Activated CD8-positive, alpha-beta memory T cell treated with anti-CD3 and anti-CD28 coated beads, Interleukin-2, amount 10 ng/mL, durations not matched to agents 7 days and 5 days (primary cell): ENCODE measurements at places on chromosomes 4 and X. TPM values are rescaled to one million over a fixed set of nuclear protein-coding genes. Genes with fewer than 3 reads are reported as not detected.
A peak's percentile ranks its signal among the peaks of the same experiment; 100 is the strongest.

TEX13C gene
- total RNA-seq = not detected

- peak; percentile 46 for DNase-seq
- H3K27me3 ChIP-seq = no peaks in the 10 kb centered on the region
- no peaks in the 10 kb centered on the region for H3K36me3 ChIP-seq
Measured at GRCh38 chrX:19725641-19726040, 161.8 kb downstream of the SH3KBP1 start.

DNA sequence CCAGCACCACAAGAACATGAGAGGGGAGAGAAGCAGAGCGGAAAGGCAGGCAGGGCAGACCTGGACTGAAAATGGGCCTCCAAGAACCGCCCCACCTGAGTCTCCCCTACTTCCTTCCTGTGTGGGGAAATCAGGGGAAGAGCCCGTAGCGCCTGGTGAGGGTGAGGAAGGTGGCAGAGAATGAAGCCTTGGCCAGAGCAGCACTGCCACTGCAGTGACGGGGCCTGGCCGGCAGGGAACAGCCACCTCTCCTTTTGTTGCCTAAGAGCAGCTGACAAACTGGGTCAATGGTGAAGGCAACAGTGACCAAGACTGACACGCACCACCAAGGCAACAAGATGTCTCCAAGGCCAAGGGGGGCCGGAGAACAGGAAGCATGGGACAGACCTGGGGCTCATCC, 58.4 kb upstream of the CBR4 start:
- DNase-seq = no peak
- no peaks in the 10 kb centered on the region for H3K36me3 ChIP-seq
- peaks cover 9% of the 10 kb centered on the region for H3K27me3 ChIP-seq

- no peaks in the 10 kb centered on the region for H3K27me3 ChIP-seq
- H3K36me3 ChIP-seq = peaks cover 15% of the 10 kb centered on the region
- H3K4me3 ChIP-seq = peak overlapping the region; percentile 88
- H3K27ac ChIP-seq = peak overlapping the region; percentile 75
Measured at GRCh38 chrX:64975491-64975890, 759 bp downstream of the ZC4H2 start.

- no peak for DNase-seq
- H3K27ac ChIP-seq = no peak overlapping the region
- H3K4me3 ChIP-seq = no peak overlapping the region
- H3K36me3 ChIP-seq = no peaks in the 10 kb centered on the region
- H3K4me1 ChIP-seq = no peaks in the 10 kb centered on the region
Measured at GRCh38 chr4:36676139-36677050, 395.0 kb downstream of the DTHD1 start.
